ENCODE measurements at places on chromosomes 7 and 10.
A peak's percentile ranks its signal among the peaks of the same experiment; 100 is the strongest.

DNA sequence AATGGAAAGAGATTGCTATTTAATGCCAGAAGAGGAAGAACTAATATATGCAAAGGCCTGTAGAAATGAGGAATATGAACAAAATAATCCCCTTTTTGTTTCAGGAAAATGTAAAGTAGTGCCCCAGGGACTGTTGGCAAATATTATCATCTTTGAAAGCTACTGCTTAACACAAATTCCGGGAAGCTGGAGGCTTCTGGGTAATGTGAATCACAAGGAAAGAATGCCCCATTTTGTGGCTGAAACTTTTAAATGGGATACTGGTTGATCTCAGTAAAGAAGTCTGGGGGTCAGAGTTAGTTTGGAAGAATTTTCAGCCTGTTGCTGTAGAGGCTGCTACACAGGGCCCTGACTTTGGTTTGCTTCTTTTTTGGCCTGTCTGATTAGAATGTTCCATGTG, 141.0 kb downstream of the PTEN start:
- no peak for DNase-seq

GRCh38 chr7:88344956-88345832, 38.5 kb upstream of the STEAP4 start:
- peak; percentile 51 for DNase-seq

DNA sequence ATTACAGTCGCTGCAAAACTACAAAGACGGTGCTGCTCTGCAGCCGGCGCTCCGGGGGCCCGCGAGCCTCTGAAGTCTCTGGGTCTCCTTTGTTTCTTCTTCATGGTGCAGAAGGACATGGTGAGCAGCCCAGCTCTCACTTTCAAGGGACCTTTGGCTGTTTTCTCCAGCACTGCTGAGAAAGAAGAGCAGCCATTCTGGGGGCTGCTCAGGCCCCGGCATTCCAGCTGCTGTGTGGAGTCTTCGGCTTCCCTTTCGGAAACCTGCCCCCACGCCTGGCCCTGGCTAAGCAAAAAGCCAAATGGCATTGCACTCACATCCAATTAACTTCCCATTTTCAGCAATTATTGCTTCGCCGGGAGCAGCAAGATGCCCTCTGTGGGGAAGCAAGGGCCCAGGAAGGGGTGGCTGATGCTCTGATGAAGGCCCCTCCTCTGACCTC, 555.7 kb downstream of the PTPRN2 start:
- DNase-seq: no peak

GRCh38 chr7:64685091-64685490, 19.2 kb downstream of the ZNF107 start:
- no peak for DNase-seq

DNA sequence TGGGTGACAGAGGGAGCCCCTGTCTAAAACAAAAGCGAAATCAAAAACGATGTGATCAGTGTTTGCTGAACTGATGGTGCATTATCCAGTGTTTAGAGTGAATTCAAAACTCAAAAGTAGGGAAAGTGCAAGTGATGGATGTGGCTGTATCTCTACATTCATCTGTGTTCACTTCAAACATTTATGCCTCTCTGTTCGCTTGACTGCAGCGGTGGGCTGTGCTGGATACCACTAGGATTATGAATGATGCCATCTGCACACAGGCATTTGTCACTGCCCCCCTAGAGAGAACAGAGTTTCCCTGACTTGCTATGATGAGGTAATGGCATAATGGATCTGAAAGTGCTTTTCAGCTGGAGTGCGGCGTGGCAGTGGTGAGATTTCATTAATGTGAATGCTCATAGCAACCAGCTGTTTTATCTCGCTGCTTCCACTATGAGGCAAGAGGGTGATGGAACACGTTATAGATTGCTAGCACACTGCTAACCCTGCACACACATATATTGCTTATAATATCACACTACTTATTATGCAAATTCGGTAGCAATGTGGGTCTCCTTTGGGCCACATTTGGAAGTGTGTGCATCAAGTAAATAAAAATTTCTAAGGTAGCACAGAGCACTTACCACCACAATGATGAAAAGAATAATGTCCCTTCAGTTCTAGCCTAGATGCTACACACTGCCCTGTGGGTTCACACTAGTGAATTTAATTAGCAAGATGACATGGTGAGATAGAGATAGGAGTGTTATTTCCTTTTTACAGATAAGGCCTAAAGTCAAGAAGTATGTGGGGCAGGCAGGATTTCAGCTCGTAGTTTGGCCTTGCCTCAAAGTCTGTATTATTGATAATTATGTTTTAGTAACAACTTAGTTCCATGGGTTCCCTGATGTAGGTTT, 164.7 kb downstream of the CAMK1D start:
- DNase-seq: no peak

DNA sequence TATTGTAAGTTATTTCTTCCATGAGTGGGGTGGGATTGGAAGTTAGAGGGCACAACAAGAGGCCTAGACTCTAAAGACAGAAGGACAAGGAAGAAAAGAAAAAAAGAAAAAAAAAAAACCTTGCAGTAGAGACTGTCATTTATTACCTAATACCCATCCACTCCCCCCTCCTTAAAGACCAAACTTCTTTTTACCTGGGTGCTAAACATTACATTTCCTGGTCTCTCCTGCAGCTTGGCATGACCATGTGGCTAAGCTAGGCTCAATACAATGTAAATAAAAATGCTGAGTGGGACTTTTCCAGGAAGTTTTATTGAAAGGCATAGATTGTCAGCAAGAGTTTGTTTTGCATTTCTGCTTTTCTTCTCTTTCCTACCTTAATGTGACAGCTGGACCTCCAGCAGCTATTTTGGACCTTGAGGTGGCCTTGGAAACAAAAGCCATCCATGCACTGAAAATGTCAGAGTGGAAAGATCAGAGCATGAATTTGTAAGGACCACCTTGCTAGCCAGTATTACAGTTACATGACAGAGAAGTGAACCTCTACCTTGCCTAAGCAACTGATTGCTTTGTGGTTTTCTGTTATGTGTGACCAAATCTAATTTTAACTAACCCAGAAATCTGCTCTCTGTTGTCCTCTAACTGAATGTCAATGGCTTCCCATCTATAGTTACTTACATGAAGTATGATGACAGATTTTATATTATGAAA, 81.3 kb upstream of the SFMBT2 start:
- no peak for DNase-seq

All from left renal cortex interstitium (tissue), 4 donors.